ENCODE measurements at places on chromosomes 3 and 15.
A peak's percentile ranks its signal among the peaks of the same experiment; 100 is the strongest.

GRCh38 chr3:60986552-60986951, 264.7 kb downstream of the FHIT start:
- H3K27me3 ChIP-seq = no peaks in the 10 kb centered on the region
- H3K4me3 ChIP-seq = no peak overlapping the region
- H3K27ac ChIP-seq = no peak overlapping the region
- no peaks in the 10 kb centered on the region for H3K36me3 ChIP-seq

DNA sequence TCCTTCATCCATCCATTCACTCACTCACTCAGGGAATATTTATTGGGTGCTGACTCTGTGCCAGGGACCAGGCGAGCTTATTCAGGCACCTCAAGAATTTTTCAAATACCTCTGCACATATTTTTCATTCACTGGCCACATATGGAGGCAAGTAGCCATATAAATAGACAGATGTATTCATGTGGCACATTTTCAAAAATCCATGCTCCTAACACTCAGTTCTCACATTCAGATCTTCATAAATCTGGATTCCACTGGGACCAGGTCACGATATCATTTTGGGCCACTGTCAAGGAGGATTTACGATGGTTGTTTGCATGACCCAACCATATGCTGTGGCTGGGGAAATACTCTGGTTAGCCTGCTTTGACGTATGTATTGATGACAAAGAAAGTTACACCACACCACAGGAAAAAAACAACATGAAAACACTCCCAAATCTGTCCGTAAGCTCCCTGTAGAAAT, 241.8 kb upstream of the LRTM1 start:
- no peaks in the 10 kb centered on the region for H3K27me3 ChIP-seq
- peak overlapping the region; percentile 99 for H3K27ac ChIP-seq
- no peak overlapping the region for H3K4me3 ChIP-seq
- peaks cover 64% of the 10 kb centered on the region for H3K4me1 ChIP-seq
- H3K36me3 ChIP-seq = no peaks in the 10 kb centered on the region

DNA sequence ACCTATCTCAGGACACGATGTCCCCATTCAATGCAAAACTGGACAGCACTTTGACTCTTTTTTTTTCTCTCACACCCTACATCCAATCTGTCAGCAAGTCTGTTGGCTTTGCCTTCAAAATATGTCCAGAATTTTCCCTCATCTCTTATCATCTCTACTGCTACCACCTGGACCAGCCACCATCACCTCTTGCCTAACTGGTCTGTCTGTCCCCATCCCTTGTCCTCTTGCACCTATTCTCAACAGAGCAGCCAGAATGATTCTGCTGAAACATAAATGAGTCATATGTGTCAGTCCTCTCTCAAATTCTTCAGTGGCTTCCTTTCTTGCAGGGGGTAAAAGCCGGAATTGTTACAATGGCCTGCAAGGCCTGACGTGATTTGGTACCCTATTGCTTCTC, 105.8 kb downstream of the CYP19A1 start:
- peaks cover 28% of the 10 kb centered on the region for H3K4me1 ChIP-seq
- H3K4me3 ChIP-seq = no peak overlapping the region
- H3K27ac ChIP-seq = no peak overlapping the region
- H3K36me3 ChIP-seq = no peaks in the 10 kb centered on the region
- peaks cover 8% of the 10 kb centered on the region for H3K27me3 ChIP-seq

DNA sequence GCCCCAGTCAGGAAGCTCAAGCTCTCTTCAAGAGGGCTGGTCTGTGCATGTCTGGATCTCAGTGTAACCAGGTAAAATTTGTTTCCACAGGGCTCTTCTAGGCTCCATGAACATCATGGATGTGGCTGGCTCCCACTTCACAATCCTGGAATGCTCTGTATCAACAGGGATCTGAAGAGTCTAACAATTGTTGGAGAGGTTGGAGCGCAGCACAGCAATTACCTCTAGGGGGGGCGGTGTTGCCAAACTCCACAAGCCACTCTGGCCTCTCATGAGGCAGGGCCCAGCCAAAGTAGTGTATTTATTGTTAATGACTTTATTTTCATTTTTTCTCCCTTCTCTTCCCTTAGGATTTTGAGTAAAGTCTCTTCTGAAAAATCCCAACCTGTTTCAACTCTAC, 6.1 kb upstream of the EIF2B5 start:
- no peaks in the 10 kb centered on the region for H3K36me3 ChIP-seq
- no peak overlapping the region for H3K4me3 ChIP-seq
- peak; percentile 79 for DNase-seq
- peaks cover 3% of the 10 kb centered on the region for H3K4me1 ChIP-seq
- no peak overlapping the region for H3K27ac ChIP-seq

DNA sequence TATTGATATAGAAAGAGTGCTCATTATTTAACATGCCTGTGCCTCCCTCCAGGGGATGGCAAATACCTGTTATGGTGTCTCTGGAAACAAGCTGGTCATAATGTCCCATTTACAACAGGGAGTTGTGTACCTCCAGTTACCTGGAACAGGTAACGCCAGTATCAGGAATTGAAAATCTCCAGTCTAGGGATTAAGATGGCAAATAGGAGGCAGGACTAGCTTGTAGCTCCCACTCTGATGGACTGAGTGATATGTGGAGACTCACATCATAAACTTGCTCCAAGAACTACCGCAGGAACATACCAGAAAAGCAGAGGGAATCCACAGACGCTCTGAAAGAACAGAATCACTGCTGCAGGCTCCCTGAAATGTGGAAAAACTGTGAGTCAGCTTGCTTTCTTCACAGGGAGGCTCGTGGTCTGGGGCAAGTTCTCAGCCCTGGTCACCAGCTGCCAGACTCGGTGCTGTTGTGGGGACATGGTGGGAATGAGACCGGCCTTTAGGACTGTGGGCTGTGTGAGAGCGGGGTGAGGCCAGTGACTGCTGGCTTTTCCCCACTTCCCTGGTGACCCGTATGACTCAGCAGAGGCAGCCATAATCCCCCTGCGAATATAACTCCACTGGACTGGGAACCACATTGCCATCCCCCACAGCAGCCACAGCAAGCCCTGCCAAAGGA, 97.4 kb downstream of the KCNAB1 start:
- H3K27me3 ChIP-seq = no peaks in the 10 kb centered on the region
- H3K27ac ChIP-seq = peak overlapping the region; percentile 79
- H3K4me3 ChIP-seq = peak overlapping the region; percentile 39
- DNase-seq = peak; percentile 65

GRCh38 chr3:175311404-175311803, 452.3 kb downstream of the NAALADL2 start:
- no peaks in the 10 kb centered on the region for H3K4me1 ChIP-seq
- no peak overlapping the region for H3K27ac ChIP-seq
- no peak for DNase-seq
- H3K36me3 ChIP-seq = no peaks in the 10 kb centered on the region
- no peak overlapping the region for H3K4me3 ChIP-seq

DNA sequence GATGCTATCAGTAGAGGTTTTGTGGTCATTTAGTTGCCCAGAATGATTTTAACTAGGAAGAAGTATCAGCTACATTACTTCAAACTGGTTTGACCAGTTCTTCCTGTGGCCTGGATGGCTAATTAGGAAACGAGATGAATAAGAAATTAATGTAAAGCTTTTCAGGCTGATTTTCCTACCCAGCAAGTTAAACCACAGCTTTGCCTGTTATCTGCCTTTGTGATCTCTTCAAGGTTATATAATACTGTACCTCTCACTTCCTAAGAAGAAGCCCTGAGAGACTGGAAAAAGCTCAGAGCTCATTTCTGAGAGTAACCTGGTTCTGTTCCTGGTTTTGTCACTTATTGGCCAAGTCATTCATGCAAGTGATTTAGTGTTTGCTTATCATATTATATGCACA, 782.2 kb upstream of the GOLIM4 start:
- no peaks in the 10 kb centered on the region for H3K27me3 ChIP-seq
- DNase-seq = no peak
- H3K4me3 ChIP-seq = no peak overlapping the region
- H3K4me1 ChIP-seq = peaks cover 14% of the 10 kb centered on the region
- H3K36me3 ChIP-seq = no peaks in the 10 kb centered on the region

DNA sequence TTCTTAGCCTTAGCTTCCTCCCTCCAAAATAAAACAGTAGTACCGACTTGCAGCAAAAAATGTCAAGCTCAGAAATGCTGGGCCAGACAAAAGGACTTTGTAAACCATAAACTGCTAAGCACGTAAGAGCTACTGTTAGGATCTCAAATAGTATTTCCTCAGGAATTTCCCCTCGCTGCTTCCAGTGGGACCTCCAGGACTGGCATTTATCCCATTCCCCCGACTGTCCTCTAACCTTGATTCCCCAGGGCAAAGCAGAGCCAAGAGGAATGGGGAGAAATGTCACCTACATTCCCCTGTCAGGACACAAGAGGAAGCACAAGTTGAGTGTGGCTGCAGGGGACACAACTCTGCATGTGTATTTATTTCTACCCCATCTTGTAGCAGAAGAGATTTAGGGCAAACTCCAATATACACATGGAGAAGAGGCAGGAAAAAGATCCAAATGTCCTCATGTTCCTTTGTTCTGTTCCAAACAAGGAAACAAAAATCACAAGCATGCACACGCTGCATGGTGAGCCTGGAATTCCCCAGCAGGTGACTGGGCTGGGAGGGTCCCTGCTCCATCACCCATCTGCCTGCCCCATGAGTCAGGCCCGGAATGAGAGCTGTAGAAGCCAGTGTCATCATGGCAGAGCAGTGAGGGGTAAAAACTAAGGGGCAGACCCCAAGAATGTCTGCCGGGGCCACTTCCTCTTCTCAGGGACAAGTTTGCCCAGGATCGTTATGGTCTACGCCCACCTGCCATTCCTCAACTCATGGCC, 4.2 kb downstream of the STOML1 start:
- peak overlapping the region; percentile 55 for H3K27ac ChIP-seq
- no peak overlapping the region for H3K4me3 ChIP-seq
- no peaks in the 10 kb centered on the region for H3K27me3 ChIP-seq
- H3K4me1 ChIP-seq = peaks cover 56% of the 10 kb centered on the region

- no peak for DNase-seq
- H3K27me3 ChIP-seq = no peaks in the 10 kb centered on the region
- H3K4me3 ChIP-seq = no peak overlapping the region
- no peaks in the 10 kb centered on the region for H3K4me1 ChIP-seq
- H3K27ac ChIP-seq = no peak overlapping the region
Measured at GRCh38 chr3:178900029-178900646, 171.5 kb downstream of the ZMAT3 start.

GRCh38 chr3:99953596-99953995, 135.9 kb downstream of the CMSS1 start:
- peak overlapping the region; percentile 15 for H3K27ac ChIP-seq
- H3K4me3 ChIP-seq = no peak overlapping the region
- H3K36me3 ChIP-seq = no peaks in the 10 kb centered on the region
- no peak for DNase-seq

DNA sequence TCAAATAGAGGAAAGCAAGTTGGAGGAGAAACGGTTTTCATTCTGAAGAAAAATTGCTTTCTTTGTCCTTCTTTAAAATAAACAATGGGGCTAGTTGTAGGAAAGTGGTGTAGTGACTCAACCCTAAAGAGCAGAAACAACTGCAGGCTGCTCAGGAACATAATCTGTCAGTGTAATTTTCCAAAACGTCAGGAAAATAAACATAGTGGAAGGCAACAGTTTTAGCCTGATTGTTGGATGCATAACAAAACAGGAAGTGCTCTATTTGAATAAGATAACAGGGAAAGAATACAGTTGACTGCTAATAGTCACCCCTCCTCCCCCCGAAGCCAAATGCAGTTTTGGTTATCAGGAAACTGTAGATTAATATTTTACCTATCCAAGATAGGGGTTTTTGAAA, 167.6 kb downstream of the ECT2 start:
- no peak for DNase-seq
- no peaks in the 10 kb centered on the region for H3K4me1 ChIP-seq
- no peaks in the 10 kb centered on the region for H3K27me3 ChIP-seq
- H3K27ac ChIP-seq = no peak overlapping the region

DNA sequence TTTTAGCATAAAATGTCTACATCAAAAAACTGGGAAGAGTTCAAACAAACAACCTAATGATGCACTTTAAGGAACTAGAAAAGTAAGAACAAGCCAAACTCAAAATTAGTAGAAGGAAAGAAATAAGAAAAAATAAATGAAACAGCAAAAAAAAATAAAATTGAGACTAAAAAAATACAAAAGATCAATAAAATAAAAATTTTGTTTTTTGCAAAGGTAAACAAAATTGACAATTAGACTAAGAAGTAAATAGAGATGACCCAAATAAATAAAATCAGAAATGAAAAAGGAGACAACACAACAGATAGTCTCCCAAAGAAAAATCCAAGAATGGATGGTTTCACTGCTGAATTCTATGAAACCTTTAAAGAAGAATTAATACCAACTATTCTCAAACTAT, 89.6 kb upstream of the MME start:
- H3K36me3 ChIP-seq = no peaks in the 10 kb centered on the region
- no peak overlapping the region for H3K4me3 ChIP-seq
- no peak overlapping the region for H3K27ac ChIP-seq
- no peaks in the 10 kb centered on the region for H3K27me3 ChIP-seq

- H3K4me3 ChIP-seq = peak overlapping the region; percentile 36
- H3K27ac ChIP-seq = peak overlapping the region; percentile 100
- H3K27me3 ChIP-seq = no peaks in the 10 kb centered on the region
- peaks cover 36% of the 10 kb centered on the region for H3K4me1 ChIP-seq
- DNase-seq = peak; percentile 80
Measured at GRCh38 chr3:15645740-15646501, 44.4 kb downstream of the BTD start.

- no peak overlapping the region for H3K4me3 ChIP-seq
- H3K27me3 ChIP-seq = no peaks in the 10 kb centered on the region
- no peak for DNase-seq
Measured at GRCh38 chr3:152460936-152461335, 192.2 kb downstream of the MBNL1 start.

- peak; percentile 22 for DNase-seq
- peaks cover 1% of the 10 kb centered on the region for H3K4me1 ChIP-seq
- H3K36me3 ChIP-seq = no peaks in the 10 kb centered on the region
- no peak overlapping the region for H3K27ac ChIP-seq
- no peak overlapping the region for H3K4me3 ChIP-seq
Measured at GRCh38 chr3:123338620-123339061, 110.2 kb downstream of the ADCY5 start.

DNA sequence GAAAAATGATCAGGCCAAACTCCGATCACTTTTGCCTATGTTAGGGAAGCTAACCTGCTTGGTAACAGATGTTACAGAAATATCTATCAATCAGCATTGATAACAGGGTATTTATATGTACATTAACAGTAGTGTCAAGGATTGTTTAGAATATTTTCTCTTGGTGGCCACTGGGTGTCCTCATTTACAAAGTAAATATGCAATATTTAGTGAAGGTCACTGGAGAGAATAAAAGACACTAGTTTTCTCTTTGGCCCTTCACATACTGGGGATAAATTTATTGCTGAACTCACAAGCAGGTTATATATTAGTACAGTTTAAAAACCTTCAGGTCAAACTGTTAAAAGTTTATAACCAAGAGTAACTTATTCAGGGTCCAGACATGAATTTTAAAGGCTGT, 69.0 kb downstream of the TIGIT start:
- peak overlapping the region; percentile 25 for H3K27ac ChIP-seq
- no peak for DNase-seq
- H3K4me1 ChIP-seq = peaks cover 11% of the 10 kb centered on the region
- H3K36me3 ChIP-seq = no peaks in the 10 kb centered on the region

GRCh38 chr3:122755491-122755890, 38.1 kb downstream of the HSPBAP1 start:
- no peak overlapping the region for H3K27ac ChIP-seq
- H3K4me3 ChIP-seq = no peak overlapping the region
- H3K4me1 ChIP-seq = no peaks in the 10 kb centered on the region
- no peak for DNase-seq
- H3K36me3 ChIP-seq = no peaks in the 10 kb centered on the region

GRCh38 chr3:141239511-141240281, 8.1 kb downstream of the PXYLP1 start:
- no peaks in the 10 kb centered on the region for H3K27me3 ChIP-seq
- no peaks in the 10 kb centered on the region for H3K36me3 ChIP-seq
- H3K4me3 ChIP-seq = no peak overlapping the region
- H3K27ac ChIP-seq = no peak overlapping the region
